ENCODE measurements at places on chromosomes 12 and 14. TPM values are rescaled to one million over a fixed set of nuclear protein-coding genes. Genes with fewer than 3 reads are reported as not detected.

TOMM20L gene
- not detected for total RNA-seq

GRCh38 chr14:84208451-84208850, 1321.5 kb upstream of the FLRT2 start:
- H3K4me3 ChIP-seq: no peak overlapping the region
- no peaks in the 10 kb centered on the region for H3K36me3 ChIP-seq
- H3K4me1 ChIP-seq: no peaks in the 10 kb centered on the region
- DNase-seq: no peak

- peak; percentile 62 for DNase-seq
- H3K4me1 ChIP-seq: peaks cover 3% of the 10 kb centered on the region
- no peak overlapping the region for H3K27ac ChIP-seq
- no peaks in the 10 kb centered on the region for H3K27me3 ChIP-seq
- no peak overlapping the region for H3K4me3 ChIP-seq
- H3K36me3 ChIP-seq: no peaks in the 10 kb centered on the region
These were observed 33.2 kb upstream of the STRN3 start for GRCh38 chr14:31059152-31059924.

TMEM229B gene
- total RNA-seq: 3.5 TPM

DNA sequence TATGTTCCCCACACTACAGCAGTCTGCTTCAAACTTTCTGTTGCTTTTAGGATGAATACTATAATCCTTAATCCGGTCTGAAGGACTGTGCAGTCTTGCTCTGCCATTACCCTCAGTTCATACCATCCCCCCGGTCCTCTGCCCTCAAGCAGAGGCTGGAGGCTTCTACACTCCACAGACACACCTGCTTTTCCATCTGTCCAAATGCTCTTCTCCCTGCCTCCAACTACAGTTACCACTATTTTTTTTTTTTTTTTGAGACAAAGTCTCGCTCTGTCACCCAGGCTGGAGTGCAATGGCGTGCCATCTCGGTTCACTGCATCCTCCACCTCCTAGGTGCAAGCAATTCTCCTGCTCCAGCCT, 19.3 kb upstream of the KCNH3 start:
- no peaks in the 10 kb centered on the region for H3K36me3 ChIP-seq
- H3K27ac ChIP-seq: no peak overlapping the region
- DNase-seq: no peak
- no peak overlapping the region for H3K4me3 ChIP-seq

GRCh38 chr14:101476258-101476915, 84.9 kb upstream of the DIO3 start:
- peaks cover 24% of the 10 kb centered on the region for H3K4me1 ChIP-seq
- no peak overlapping the region for H3K27ac ChIP-seq
- H3K36me3 ChIP-seq: no peaks in the 10 kb centered on the region
- DNase-seq: peak; percentile 48
- no peaks in the 10 kb centered on the region for H3K27me3 ChIP-seq

- no peaks in the 10 kb centered on the region for H3K4me1 ChIP-seq
- DNase-seq: no peak
- H3K27ac ChIP-seq: no peak overlapping the region
- H3K4me3 ChIP-seq: no peak overlapping the region
These were observed 136.1 kb upstream of the WSCD2 start for GRCh38 chr12:107992870-107993451.

ST8SIA1 gene
- 4.6 TPM for total RNA-seq

PIANP gene
- 3.1 TPM for total RNA-seq

- H3K27me3 ChIP-seq: no peaks in the 10 kb centered on the region
- H3K4me1 ChIP-seq: no peaks in the 10 kb centered on the region
- H3K4me3 ChIP-seq: no peak overlapping the region
- H3K27ac ChIP-seq: no peak overlapping the region
- DNase-seq: no peak
These were observed 322.6 kb upstream of the TMEM132C start for GRCh38 chr12:127944211-127944899.

- H3K4me1 ChIP-seq: no peaks in the 10 kb centered on the region
- no peaks in the 10 kb centered on the region for H3K36me3 ChIP-seq
- DNase-seq: no peak
These were observed 2.9 kb downstream of the LMNTD1 start for GRCh38 chr12:25550186-25550585.

DNA sequence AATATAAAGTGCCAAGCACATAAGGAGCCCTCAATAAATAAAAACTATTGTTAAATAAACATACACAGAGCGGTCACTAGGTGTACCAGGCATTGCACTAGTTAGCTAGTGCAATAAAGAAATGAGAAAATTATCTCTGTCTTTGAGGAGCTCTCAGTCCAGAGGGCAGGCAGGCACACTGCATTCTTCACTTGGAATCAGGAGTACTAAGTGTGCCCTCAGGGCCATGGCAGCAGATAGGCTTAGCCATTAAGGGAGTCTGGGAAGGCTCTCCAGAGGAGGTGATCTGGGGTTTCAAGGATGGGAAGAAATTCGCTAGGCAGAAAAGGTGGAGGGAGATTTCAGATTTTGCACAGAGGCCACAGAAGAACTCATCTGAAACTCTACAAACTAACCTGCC, 9.1 kb downstream of the ABCD4 start:
- H3K27ac ChIP-seq: no peak overlapping the region
- H3K27me3 ChIP-seq: no peaks in the 10 kb centered on the region
- H3K4me1 ChIP-seq: no peaks in the 10 kb centered on the region
- H3K36me3 ChIP-seq: no peaks in the 10 kb centered on the region
- DNase-seq: no peak
- no peak overlapping the region for H3K4me3 ChIP-seq

- H3K4me3 ChIP-seq: no peak overlapping the region
- H3K4me1 ChIP-seq: no peaks in the 10 kb centered on the region
- H3K27ac ChIP-seq: no peak overlapping the region
These were observed 940.8 kb downstream of the SLC6A15 start for GRCh38 chr12:83971781-83972180.

- H3K36me3 ChIP-seq: no peaks in the 10 kb centered on the region
- no peak overlapping the region for H3K27ac ChIP-seq
- no peaks in the 10 kb centered on the region for H3K4me1 ChIP-seq
- H3K4me3 ChIP-seq: no peak overlapping the region
- DNase-seq: no peak
These were observed 1.9 kb upstream of the BICD1 start for GRCh38 chr12:32104572-32105355.

KRT83 gene
- total RNA-seq: not detected

DNA sequence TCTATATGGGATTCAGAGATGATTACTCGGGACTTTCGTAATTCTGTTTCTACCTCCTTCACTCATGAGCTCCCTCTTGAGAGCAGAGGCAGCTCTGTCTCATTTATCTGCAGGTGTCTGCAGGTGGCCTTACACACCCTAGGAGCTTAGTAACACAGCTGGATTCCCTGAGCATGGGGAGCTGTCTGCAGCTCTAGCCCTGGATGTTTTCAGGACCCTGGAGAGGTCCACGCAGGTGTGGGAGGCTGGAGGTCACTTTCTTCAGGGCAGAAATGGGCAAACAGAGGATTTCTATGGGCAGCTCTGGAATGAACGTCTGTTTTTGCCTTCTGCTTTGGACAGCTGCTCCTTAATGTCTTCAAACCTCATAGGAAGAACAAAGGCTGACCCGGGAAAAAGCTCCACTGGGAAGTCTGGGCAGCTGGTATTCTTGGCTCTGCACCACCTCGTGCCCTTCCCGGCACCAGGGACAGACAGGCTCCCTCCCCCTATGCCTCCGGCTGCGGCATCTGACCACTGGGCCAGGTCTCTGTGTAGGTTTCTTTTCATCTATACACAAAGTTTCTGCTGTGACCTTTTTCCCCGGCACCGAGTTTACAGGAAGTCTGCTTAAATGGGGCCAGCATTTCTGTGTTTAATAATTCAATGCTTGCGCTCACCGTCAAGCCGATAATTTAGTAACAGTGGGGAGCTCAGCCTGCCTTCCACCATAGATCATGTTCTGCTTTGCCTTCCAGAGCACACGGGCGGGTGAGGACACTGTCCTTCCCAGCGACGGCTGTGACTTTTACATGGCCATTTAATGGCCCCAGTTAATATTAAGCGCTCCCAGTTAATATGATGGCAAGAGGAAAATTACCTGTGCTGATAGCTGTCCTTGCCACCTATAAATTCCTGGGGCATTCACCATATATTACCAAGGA, 320.2 kb upstream of the SFSWAP start:
- H3K4me1 ChIP-seq: peaks cover 3% of the 10 kb centered on the region
- H3K27me3 ChIP-seq: no peaks in the 10 kb centered on the region
- no peak for DNase-seq

GRCh38 chr14:47730296-47730695, 54.9 kb upstream of the MDGA2 start:
- H3K36me3 ChIP-seq: no peaks in the 10 kb centered on the region
- H3K4me3 ChIP-seq: no peak overlapping the region
- H3K4me1 ChIP-seq: no peaks in the 10 kb centered on the region
- no peak for DNase-seq
- H3K27me3 ChIP-seq: no peaks in the 10 kb centered on the region
- no peak overlapping the region for H3K27ac ChIP-seq

TAS2R19 gene
- total RNA-seq: 3.1 TPM

- H3K36me3 ChIP-seq: no peaks in the 10 kb centered on the region
- H3K4me1 ChIP-seq: peaks cover 5% of the 10 kb centered on the region
- peak overlapping the region; percentile 6 for H3K27ac ChIP-seq
- peak; percentile 38 for DNase-seq
These were observed 400.7 kb downstream of the NUAK1 start for GRCh38 chr12:105738051-105738450.

GRCh38 chr12:28866715-28867503, 282.2 kb upstream of the FAR2 start:
- H3K27me3 ChIP-seq: no peaks in the 10 kb centered on the region
- H3K4me3 ChIP-seq: no peak overlapping the region
- no peaks in the 10 kb centered on the region for H3K4me1 ChIP-seq
- H3K36me3 ChIP-seq: no peaks in the 10 kb centered on the region
- no peak overlapping the region for H3K27ac ChIP-seq

GRCh38 chr12:79347866-79348265, 342.9 kb downstream of the PAWR start:
- no peaks in the 10 kb centered on the region for H3K27me3 ChIP-seq
- no peaks in the 10 kb centered on the region for H3K36me3 ChIP-seq
- H3K4me1 ChIP-seq: no peaks in the 10 kb centered on the region
- H3K4me3 ChIP-seq: no peak overlapping the region
- no peak for DNase-seq
- no peak overlapping the region for H3K27ac ChIP-seq

ACVRL1 gene
- total RNA-seq: 5.7 TPM

- no peak for DNase-seq
- no peaks in the 10 kb centered on the region for H3K36me3 ChIP-seq
- no peak overlapping the region for H3K4me3 ChIP-seq
- H3K4me1 ChIP-seq: no peaks in the 10 kb centered on the region
- no peak overlapping the region for H3K27ac ChIP-seq
These were observed 384.6 kb downstream of the SLC16A7 start for GRCh38 chr12:59980476-59980875.

CLEC4E gene
- 0.51 TPM for total RNA-seq

- no peaks in the 10 kb centered on the region for H3K36me3 ChIP-seq
- DNase-seq: no peak
- no peaks in the 10 kb centered on the region for H3K27me3 ChIP-seq
- no peak overlapping the region for H3K27ac ChIP-seq
These were observed 1.1 kb downstream of the HOXC4 start for GRCh38 chr12:54054742-54055194.

DNA sequence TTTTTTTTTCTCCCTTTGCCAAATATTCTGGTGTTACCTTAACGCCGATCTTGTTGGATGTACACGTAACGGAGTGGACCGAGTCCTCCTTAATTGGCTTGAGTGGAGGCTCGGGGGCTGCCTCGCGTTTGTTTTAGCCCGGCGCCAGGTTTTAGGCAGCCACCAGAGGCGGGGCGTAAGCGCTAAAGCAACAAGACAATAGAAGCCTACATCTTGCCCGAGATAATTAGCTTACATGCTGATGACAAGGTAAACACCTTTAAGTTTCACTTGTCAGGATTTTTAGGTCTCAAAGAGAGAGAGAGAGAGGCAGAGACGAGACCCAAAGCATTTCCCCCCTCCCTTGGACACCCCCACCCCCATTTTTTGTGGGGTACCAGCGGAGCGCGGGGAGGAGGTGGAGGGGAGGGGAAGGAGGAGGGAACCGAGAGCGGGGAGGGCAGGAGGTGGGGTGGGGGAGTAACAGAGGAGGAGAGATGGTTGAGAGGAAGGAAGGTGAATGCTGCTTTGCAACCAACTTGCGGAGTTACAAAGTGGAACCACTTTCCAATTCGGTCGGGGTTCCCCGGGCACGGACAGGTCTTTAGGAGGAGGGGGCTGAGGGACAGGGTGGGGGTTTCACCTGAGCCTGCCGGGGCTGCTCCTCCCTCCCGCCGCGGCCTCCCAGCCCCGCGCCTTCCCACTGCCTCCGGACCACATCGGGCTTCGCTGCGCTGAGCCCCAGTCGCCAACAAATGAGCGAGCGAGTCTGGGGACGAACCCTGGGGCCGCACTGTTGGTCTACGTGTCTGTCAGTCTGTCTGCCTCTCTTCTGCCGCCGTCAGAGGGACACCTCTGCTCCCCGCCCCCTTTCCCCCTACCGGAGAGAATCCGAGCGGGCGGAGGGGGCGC, at the start of gene NKX2-1:
Gene NKX2-1, minus strand, starts transcription at position 802 of the 891 bp plus-strand sequence. Its CDS starts 103 bp downstream, at position 699.
- H3K4me1 ChIP-seq: peaks cover 7% of the 10 kb centered on the region
- no peak within 1 kb of the TSS for H3K27ac ChIP-seq
- peaks cover 3% of the 10 kb centered on the region for H3K27me3 ChIP-seq
- no peaks in the 10 kb centered on the region for H3K36me3 ChIP-seq
- no peak within 1 kb of the TSS for H3K4me3 ChIP-seq
- no peak for DNase-seq

OVCH1 gene
- total RNA-seq: not detected

PRKCH gene
- total RNA-seq: 15.9 TPM

DNA sequence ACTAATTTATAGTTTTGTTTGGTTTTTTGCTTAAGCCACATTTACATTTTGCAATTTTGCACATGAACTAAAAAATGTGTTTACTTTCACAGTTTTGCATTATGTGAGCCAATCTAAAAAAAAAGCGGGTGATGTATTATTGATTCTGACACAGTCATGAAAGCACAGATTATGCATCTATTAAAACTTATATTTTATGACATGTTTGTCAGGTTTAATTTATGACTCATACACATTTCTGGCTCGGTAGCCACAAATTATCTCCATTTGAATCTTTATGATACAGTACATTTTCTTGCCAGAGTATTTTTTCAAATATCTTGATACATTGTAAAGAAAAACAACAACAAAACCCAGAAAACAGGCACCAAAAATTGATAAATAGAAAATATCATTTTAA, 280.4 kb upstream of the GRIP1 start:
- no peak for DNase-seq
- H3K27me3 ChIP-seq: no peaks in the 10 kb centered on the region
- no peaks in the 10 kb centered on the region for H3K4me1 ChIP-seq

RAD9B gene
- 1.8 TPM for total RNA-seq

DNA sequence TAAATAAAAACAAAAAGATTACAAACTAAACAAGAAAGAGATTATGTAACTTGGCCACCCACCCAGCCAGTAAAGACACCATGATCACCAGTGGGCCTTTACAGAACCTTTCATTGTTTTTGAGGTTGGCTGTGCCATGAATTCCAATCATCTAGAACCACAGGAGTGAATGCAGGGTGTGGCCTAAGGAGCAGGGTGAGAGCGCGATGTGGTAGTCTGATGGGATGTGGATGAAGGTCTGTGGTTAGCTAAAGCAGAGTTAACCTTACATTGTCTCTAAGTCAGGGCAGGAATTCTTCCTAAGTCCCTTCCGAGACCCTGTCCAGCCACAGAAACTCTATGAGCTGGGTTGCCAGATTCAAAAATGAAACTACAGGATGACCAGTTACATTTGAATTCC, 54.0 kb upstream of the CDKN3 start:
- H3K27ac ChIP-seq: no peak overlapping the region
- no peak overlapping the region for H3K4me3 ChIP-seq
- H3K4me1 ChIP-seq: no peaks in the 10 kb centered on the region

- no peaks in the 10 kb centered on the region for H3K36me3 ChIP-seq
- H3K27ac ChIP-seq: no peak overlapping the region
- H3K27me3 ChIP-seq: no peaks in the 10 kb centered on the region
- H3K4me3 ChIP-seq: no peak overlapping the region
- no peak for DNase-seq
These were observed 6.7 kb downstream of the CCDC88C start for GRCh38 chr14:91410771-91411536.

All from ovary (tissue), 10 donors.